ENCODE measurements at places on chromosomes 4 and X.

DNA sequence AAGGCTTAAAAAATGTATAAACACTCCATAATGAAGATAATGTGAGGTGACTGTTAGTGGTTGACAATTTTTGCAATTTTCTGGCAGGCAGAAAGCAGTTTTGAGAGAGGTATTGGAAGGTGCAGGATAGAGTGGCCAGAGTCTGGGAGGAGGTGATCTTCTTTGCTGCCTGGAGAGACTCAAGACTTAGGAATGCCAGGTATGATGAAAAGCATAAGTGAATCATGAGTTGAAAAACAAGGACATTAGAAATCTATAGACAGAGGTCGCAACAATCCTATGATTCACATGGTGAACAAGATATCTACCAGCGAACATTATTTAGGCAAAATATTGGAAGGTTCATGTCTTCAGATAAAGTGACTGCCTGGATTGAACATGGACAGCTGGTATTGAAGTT lies 118.5 kb downstream of the CFAP299 start:
- DNase-seq, result peak; percentile 56

- DNase-seq, result no peak
Observed at GRCh38 chr4:46123913-46124755, at the start of gene GABRG1. Gene GABRG1, minus strand, starts transcription at chr4:46124054. Its CDS starts 141 bp downstream, at chr4:46123913.

DNA sequence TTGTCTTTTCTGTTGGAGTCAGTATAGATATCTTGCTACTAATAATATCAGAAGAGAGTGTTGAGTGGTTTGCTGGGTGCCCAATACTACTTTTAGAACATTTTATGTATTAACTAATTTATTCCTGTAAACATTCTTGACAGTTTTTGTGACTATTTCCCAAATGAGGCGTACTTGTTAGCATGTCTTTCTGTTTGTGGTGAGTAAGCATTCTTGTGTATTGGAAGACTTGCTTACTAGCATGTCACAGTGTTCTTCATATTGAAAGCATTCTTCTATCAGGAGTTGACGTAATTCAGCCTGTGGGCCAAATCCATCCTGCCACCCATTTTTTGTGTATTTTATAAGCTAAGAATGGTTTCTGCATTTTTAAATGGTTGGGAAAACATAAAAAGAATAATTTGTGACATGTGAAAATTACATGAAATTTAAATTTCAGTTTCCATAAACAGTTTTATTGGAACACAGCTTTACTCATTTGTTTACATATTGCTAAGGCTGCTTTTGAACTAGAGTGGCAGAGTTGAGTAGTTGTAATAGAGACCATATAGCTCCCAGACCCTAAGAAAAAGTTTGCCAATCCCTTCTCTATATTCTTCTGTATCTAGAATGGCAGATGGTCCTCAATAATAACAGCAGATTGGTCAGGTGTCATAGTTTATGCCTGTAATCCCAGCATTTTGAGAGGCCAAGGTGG lies 20.4 kb downstream of the REPS2 start:
- DNase-seq, result no peak

- peak; percentile 41 for DNase-seq
Observed at GRCh38 chr4:76689145-76689817, 208.7 kb downstream of the SOWAHB start.

DNA sequence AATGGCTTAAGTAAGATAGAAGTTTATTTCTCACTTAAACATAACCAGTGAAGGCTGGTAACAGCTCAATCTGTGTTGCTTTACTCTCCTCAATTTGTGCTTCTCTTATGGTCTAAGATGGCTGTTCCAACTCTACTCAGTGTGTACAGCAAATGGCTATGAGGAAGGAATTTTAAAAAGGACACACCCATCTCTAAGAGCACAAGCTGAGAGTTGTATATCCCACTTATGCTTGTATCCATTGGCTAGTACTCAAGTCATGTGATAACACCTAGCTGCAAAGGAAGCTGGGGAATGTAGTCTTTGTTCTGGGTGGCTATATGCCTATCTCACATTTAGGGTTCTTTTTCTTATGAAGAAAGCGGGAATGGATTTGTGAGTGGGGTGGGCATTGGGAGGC lies 63.3 kb downstream of the GPAT3 start:
- peak; percentile 53 for DNase-seq

DNA sequence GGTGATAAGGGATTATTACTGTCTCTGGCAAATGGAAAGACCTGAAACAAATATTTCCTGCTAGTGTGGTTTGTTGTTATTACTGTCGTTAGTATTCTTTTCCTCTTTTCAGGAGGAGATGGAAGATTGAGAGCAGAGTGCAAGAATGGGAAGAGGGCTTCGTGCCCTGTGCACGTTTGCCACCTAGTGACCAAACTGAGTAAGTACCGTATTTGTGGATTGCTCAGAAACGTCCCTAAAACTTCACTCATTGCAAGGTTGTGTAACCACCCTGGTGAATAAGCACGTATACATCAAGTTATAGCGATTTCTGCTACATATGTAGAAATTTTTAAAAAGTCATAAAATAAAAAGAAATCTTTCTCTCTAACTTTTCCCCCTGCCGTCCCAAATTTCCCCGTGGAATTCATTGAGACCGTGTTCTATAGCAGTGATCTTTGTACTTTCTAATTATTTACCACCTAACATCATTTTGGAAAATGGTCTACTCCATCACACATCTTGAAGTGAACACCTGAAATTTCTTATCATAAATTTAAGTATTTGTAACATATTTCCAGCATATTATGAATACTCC lies 24.3 kb downstream of the LINC00632 start:
- DNase-seq, result peak; percentile 47

GRCh38 chrX:55220119-55220794 lies at the start of gene PAGE5:
Gene PAGE5, plus strand, starts transcription at chrX:55220346. Its CDS starts 1,037 bp downstream, at chrX:55221383.
- DNase-seq, result no peak

DNA sequence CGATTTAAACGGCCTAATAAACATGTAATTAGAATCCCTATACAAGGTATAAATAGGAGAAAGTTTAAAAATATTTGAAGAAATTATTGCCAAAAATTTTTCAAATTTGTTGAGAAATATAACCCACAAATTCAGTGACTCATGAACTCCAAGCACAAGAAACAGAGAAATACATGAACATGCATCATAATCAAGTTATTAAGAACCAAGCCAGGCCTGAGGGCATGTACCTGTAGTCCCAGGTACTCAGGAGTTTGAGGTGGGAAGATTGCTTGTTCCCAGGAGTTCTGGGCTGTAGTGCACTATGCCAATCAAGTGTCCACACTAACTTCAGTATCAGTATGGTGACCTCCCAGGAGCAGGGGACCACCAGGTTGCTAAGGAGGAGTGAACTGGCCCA lies 341.9 kb downstream of the CAMK2D start:
- DNase-seq, result no peak

DNA sequence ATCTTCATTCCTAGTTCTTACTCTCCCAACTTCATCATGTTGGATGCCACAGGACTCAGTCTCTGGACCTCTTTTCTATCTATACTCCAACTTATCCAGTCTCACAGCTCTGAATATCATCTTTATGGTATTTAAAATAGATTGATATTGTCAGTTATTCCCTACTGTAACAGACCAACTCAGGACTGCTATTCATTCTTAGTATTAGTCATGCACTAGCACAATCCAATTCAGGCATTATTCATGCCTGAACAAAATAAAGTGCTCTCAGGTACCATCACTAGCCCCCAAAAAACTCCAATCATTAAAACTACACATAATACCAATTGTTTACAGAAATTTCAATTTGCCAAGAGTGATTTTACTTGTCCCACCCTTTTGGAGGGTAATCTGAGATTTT lies 37.7 kb downstream of the FRYL start:
- peak; percentile 23 for DNase-seq

GRCh38 chrX:386768-387575 lies at the start of gene PPP2R3B:
Gene PPP2R3B, minus strand, starts transcription at chrX:386907. Its CDS starts 216 bp downstream, at chrX:386691.
- peak; percentile 98 for DNase-seq

DNA sequence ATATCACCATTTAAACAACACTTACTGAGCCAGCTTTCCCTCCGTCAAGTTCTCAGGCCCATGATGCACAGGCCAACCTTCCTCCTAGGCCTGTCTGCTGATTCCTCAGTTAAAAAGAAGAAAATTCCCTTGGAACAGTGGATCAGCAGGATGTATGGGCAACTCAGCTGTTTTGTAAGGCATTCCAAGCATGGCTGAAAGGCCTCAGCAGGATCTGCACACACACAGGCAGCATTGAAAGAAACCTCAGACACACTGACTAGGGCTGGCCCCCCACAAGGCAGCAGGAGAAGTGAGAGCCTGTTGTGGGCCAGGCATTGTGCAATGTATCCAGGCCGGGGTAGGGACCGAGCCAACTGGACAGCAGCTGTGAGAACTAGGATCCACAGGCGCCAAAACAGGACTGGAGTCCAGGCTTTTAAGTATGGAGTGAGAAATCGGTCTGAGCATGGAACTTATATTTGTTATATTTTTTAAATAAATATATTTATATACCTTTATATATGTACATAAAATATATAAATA lies 171.4 kb downstream of the NWD2 start:
- no peak for DNase-seq

- DNase-seq, result peak; percentile 50
Observed at GRCh38 chr4:40960941-40961340, 211.2 kb downstream of the NSUN7 start.

DNA sequence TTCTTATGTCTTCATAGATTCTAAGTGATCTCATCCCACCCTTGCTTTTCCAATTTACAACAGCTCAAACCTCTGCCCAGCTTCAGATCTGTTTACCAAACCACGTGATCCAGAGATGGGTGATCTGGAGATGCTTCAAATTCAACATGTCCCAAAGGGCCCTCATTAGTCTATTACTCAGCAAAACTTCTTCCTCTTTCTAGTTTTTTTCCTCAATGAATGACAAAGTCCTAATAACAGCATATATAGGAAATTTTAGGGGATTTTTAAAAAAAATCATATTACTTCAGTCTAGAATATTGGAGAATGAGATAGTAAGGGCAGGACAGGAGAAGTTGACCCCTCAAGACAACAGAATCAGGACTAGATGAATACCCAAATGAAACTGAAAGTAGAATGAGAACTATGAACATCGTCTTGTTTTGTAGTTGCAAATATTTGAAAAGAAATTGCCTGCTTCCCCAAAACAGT lies 127.1 kb downstream of the CFAP299 start:
- DNase-seq, result peak; percentile 17

- no peak for DNase-seq
Observed at GRCh38 chr4:102687982-102688433, 72.8 kb downstream of the MANBA start.

DNA sequence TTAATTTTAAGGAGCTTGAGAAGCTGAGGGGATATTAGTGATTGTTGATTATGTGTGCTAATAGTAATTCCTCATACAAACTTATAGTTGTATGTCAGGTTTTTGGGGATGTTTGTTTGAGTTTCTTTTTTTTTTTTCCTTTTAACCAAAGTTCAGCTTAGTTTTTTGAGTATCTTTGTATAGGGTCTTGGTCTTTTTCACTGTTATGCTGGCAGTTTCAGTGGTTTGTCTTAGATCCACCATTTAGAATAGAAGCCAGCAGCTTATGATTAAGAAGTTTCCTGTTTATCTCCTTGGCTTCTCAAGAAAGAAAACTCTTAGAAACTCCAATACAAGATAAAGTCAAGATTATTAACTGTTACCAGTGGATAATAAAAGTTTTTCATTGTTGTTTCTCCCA lies 16.1 kb downstream of the CPEB2 start:
- no peak for DNase-seq

DNA sequence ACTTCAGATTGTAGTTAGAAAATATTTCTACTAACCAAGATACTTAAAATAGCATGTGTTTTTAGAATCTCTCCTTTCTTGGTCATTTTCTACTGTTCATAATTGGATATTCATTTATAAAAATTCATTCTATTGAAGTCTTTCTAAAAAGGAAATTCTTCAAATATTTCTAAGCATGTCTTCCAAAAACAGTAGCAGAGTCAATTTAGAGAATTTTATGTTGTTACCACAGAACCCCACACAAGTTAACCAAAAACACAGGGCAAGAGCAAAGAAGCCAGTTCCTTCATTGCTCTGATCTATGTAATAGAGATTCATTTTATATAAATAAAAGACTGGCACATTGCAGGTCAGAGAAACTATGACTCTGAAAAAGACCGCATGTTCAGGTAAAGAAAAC lies 345.1 kb upstream of the PITX2 start:
- DNase-seq, result peak; percentile 57

DNA sequence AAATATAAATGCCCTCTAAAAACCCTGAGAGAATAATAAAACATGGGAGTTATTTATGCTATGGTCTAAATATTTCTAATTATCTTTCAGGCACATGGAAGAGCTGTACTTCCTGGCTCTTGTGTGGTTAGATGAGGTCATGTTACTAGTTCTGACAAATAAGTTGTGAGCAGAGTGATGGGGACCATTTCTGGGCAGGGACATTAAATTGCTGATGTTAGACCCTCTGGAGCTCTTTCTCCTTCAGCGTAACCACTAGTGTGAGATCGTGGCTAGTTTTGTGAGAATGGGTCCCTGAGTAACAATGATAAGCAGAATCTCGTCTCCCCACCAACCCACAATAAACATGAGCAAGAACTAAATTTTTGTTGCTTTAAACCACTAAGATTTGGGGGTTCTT lies 108.0 kb downstream of the MAML3 start:
- DNase-seq, result peak; percentile 16

GRCh38 chrX:82813671-82814078 lies 694.4 kb upstream of the POU3F4 start:
- DNase-seq, result peak; percentile 33

- DNase-seq, result no peak
Observed at GRCh38 chr4:176660561-176660960, 132.2 kb downstream of the VEGFC start.

DNA sequence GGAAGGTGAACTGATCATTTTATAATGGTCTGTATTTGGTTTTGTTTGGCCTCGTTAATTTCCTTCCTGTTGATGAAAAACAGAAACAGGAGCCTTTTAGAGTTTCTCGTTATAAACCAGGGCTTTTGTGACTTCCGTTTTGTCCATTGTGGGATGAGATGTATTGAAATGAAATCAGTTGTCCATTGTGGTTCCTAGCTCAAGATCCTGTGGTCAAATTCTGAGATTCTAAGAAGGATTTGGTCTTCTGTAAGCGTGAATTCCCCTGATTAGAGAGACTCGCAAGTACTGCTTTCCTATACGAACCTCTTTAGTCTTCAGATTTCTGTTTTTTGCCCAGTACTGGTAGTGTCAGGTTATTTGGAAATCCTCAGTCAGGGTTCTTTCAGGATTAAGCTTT lies 101.7 kb downstream of the RAPGEF2 start:
- DNase-seq, result no peak

DNA sequence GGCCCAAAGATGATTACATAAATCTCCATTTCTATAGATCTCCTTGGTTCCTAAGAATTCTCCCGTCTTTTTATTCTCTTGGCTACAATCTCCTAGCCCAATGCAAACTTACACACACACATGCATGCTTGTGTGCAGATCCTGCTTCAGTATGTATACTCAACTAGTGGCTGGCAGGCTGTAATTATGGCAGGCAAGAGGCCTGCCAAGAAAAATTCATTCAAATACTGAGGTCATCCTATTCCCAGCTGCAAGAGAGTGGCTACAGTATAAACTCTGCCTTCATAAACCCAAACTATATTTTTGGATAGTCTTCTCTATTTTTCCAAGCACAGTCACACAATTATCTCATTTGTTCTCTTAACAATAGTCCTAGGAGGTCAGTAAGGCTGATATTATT lies 95.2 kb downstream of the SHROOM4 start:
- DNase-seq, result no peak

GRCh38 chrX:102966701-102967100 lies 29.6 kb downstream of the RAB40AL start:
- DNase-seq, result peak; percentile 69

Measured in fibroblast of skin of right biceps (primary cell).